NCI-H1092 (cell line): ENCODE measurements at places on chromosomes 16 and 17.

DNA sequence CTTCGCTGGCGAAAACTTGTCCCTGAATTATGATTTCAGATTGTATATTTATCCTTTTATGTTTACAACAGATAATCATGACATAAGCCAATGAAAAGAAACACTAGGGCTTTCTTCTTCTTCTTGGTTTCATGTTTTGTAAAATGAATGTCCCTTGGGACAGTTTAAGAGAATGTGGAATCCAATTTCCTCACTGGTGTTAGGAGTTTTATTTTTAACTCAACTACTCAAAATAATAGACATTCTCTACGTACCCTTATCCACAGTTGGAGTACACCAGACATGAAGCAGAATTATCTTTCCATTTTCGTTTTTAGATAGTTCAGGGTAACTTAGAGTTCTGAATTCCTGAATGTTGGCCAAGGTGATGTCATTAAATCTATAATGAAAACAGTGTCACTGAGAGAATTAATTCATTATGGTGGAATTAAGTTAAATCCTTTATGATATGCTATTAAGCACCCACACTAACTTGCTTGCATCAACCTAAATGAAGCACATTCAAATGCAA is 43.4 kb downstream of the IRX6 start:
- DNase-seq = no peak

- DNase-seq = no peak
Measured at GRCh38 chr16:68519225-68519745, 19.8 kb upstream of the ZFP90 start.

GRCh38 chr16:75647112-75647491 is 363 bp downstream of the KARS1 start:
- DNase-seq = no peak

DNA sequence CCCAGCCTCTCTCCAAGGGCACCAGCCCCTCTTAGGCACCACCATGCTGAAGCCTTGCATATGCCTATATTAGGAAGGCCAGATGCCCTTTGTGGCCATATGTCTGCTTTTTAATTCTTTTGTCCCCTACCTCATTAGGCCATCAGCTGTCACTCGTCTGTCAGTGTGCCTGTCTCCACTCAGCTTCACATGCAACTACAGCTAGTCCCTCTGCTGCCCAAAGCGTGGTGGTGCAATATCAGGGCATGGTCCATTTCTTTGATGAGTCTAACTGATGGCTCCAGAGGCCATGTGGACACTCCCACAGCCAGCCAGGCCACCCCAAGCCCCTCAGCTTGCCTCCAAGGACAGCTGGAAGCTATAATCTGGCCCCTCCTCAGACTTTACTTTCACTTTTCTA is 36.3 kb downstream of the MYO18A start:
- DNase-seq = no peak

GRCh38 chr16:12612598-12613101 is 191.0 kb downstream of the CPPED1 start:
- DNase-seq = no peak

- DNase-seq = no peak
Measured at GRCh38 chr16:58458606-58459343, 41.2 kb upstream of the NDRG4 start.

GRCh38 chr17:32111141-32111771 is 31.0 kb upstream of the RHOT1 start:
- DNase-seq = no peak

DNA sequence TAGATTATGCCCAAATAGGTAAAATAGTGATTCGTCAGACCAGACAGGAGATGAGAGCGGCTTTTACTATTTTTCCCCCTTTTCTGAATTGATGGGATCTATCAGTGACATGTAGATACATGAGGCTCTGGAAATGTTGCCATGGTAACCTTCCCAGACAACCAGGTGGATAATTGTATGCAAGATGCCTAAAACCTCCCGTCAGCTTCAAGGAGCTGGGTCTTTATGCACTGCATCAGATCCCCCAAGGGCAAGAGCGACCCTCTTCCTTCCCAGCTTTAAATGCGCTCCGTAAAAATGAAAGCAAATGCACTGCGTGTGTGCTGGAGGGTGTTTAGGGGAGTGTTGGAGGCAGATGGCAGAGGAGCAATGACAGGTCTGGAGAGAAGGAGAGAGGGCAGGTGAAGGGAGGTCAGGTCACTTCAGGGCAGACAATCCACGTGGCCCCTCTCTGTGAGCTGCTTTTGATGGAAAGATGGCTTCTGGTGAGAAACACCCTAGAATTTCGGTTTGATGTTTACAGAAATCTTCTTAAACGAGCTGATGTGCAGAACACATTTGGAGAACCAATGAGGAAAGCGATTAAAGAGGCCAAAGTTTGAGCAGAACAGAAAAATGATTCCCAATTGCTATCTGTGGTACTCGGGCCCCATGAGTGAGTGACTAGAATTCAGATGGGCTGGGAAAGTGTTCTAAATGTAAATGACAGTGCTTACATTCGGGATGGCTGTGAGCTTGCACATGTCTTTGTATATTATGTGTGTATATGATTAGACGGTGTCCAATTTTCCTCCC is 461.7 kb upstream of the HSBP1 start:
- DNase-seq = no peak

DNA sequence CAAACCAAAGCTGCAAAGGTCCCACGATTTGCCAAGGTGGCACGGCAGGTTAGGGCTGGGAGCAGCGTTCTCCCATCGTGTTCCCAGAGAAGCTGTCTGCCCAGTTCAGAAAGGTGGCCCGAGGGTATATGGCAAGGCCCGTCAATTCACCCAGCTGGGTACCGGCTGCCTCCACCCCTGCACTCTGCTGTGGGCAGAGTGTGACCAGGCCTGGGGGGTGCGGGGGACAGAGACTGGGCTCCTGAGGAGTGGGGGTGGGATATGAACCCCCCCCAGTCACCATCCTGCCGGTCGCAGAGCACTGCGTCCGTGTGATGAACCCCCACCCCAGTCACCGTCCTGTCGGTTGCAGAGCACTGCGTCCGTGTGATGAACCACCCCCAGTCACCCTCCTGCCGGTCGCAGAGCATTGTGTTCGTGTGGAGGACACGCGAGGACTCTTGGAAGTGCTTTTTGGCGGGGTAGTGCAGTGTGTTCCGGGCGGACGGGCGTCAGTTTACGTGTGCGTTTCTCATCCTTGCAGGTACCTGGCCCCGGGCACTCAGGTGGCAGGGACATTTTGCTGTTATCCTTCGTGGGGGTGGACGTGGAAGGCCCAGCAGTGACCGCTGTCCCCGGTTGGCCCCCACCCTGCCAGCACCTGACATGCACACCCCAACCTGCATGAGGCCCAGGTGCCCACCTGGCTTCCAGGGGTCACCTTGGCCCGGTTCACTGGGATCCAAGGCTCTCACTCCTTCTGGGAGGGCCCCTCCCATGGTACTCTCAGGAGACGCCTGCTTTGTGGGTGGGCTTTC is 2.7 kb upstream of the FASN start:
- DNase-seq = no peak

GRCh38 chr17:50916708-50917417 is 50.7 kb upstream of the TOB1 start:
- no peak for DNase-seq
